ENCODE measurements at places on chromosomes 4 and X. TPM values are rescaled to one million over a fixed set of nuclear protein-coding genes. Genes with fewer than 3 reads are reported as not detected.
A peak's percentile ranks its signal among the peaks of the same experiment; 100 is the strongest.

DNA sequence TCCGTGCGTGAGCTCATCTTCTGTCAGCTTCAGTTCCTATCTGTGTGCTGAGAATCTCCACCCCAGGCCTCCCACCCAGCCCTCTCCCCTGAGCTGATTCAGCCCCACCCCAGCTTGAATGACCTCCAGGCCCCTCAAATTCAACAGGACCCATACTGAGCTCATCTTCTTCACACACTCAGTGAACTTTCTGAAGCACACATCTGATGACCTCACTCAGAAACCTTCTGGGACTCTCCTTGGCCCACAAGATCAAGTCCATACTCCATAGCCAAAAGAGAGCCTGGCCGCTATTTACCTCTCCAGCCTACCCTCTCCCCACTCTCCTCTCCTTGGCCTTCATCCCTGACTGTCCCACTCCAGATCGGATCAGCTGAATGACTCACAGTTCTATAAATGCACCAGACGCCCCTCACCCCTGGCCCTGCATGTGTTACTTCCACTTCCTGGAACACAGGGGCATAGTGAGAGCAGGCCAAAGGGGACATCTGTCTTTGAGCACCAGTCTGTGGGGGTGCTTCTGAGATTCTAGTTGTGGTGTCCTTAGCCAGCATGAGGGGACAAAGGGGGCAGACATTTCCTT, 62.5 kb downstream of the PJA1 start:
- DNase-seq: no peak

DNA sequence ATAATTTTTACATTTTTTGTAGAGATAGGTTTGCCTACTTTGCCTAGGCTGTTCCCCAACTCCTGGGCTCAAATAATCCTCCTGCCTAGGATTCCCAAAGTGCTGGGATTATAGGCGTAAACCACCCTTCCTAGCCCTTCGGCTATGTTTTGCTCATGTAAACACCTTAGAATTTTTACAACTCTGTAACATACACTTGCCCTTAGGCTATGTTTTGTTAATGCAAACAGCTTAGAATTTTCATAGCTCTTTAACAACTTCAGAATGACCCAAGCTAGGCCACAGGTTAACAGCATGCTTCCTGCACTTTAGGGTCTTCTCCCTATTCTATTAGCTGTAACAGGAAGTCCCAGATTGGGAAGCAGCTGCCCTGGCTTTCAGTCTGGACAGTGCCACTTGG, 24.2 kb downstream of the KLHL15 start:
- DNase-seq: no peak

PTPN13 gene
- 158 TPM for total RNA-seq

- DNase-seq: peak; percentile 65
Measured at GRCh38 chr4:184355111-184355604, 119.2 kb downstream of the IRF2 start.

TRIM75 gene
- not detected for total RNA-seq

DNA sequence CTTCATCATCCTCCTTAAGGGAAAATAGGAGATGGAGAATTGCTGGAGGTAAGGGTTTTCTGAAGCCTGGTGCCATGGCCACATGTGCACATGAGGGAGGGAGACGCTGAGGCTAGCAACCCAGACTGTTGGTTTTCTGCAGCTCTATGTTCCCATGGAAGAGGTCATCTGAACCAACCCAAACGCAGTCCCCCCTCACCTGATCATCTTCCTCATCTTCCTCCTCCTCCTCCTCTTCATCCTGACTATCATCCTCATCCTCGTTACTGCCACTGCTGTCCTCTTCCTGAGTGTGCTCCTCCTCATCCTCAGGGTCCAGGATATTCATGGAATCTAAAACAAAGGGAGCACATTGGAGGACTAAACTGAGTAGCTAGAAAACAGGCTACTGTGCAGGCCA, 124.6 kb downstream of the HUWE1 start:
- DNase-seq: no peak

GRCh38 chr4:54318904-54319303, 89.8 kb downstream of the PDGFRA start:
- no peak for DNase-seq

SPARCL1 gene
- total RNA-seq: 400 TPM

DNA sequence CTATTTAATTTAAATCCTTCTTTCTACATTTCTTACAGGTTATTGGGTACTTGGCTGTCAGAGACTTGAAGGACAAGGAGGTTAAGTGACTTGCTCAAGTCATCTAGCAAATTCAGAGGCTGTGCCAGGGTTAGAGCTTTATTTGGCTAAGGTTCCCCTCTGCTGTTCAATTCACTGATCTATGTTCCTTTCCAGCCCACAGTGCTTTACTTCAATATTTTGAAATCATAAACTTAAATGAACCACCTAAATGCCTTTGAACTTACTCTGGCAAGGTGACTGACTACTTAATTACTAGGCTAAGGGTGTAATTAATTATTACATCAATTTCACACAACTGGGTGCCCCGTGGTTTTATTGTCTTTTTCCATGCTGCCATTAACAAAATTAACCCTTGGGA, 288.7 kb downstream of the CAMK2D start:
- DNase-seq: no peak
